ENCODE measurements at places on chromosomes 5 and 9.

- DNase-seq: no peak
Observed at GRCh38 chr5:177498013-177498787, 796 bp upstream of the PDLIM7 start.

GRCh38 chr9:76650692-76651091 lies 113.5 kb upstream of the PCA3 start:
- DNase-seq: no peak

- DNase-seq: no peak
Observed at GRCh38 chr5:10315824-10316509, 8.3 kb upstream of the CMBL start.

DNA sequence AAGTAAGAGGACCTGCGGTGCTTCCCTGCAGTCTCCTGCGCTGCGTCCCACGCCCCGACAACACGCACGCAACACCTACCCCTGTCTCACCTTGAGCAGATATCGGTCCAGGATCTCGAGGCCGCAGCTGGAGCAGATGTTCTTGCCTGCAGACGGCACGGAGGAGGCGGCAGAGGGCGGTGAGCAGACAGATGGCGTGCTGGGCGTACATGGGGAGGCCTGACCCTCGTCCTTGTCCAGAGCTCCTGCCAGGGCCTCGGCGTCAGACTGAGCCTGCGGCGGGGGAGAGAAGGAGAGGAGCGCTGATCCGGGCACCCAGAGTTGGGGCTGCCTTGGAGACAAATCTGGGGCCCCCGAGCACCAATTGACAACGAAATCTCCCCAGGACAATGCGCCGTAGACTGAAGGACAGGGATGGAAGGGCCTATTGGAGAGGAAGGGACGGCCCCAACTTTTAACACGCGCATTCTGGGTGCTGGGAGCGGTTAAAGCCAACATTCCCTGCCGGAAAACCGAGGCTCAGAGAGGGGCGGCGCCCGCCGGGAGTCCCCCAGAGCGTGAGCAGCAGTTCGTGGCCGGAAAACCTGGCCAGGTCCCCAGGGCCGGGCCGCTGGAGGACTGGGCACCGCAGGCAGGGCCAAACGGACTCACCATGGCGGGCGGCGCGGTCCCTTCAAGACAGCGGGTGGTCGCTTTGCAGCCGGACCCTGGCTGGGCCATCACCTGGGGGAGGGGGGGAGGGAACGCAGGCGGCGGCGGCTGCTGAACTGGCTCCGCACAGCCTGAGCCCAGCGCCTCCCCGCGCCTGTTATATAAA lies 1.8 kb downstream of the LHX6 start:
- DNase-seq: no peak

DNA sequence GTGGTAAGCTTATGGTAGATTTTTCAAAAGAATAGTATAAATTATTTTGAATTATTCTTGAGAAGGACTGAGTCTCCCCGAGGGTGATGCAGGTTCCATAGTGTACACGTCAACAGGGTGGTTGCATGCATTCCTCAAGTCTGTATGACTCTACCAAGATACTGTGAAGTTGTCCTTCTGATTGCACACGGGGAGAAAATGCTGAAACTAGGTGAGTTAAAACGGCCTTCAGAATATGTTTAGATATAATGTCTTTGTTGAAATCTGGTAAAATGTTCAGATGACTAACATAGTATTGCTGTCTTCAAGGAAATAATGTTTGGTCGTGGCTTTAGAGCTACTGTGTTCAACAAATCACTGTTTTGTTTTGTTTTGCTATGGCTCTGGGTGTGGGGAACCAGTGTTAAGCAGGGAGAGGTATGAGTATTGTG lies 22.4 kb upstream of the TNFAIP8 start:
- DNase-seq: no peak

GRCh38 chr9:18608371-18608770 lies 134.4 kb downstream of the ADAMTSL1 start:
- DNase-seq: no peak

DNA sequence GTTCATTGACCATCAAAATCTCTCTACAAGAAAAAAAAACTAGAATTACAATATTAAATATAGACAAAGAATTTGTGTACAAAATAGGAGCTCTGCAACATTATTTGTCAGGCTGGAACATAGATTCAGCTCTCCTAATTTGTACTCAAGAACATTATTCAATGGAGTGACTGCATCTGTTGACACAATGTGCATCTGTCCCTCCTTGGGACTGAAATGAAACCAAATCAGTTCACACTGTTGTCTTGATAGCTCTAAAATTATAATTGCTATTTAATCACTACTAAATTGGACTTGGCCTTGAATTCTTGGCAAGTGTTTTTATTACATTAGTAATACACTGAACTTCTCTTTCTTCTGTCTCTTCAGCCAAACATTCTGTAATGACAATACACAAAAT lies 47.7 kb downstream of the FTMT start:
- no peak for DNase-seq

- no peak for DNase-seq
Observed at GRCh38 chr9:107805201-107805600, 315.6 kb upstream of the KLF4 start.

DNA sequence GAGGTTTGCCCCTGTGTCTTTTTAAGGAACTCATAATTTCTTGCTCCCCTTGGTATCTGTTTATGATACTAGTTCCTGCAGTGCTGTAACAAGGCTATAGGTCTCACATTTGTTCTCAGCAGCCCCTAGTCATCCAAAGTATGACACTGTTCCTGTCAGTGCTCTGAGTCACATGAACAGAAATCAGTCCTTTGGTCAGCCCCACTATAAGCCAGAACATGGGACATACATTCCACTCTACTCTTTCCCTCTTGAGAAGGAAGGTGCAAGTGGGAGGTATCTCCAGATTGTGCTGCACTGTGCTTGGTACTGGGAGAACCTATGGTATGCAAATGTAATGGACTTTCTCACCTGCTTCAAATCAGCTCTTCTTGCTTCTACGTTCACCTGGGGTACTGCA lies 87.0 kb downstream of the IARS1 start:
- DNase-seq: no peak

DNA sequence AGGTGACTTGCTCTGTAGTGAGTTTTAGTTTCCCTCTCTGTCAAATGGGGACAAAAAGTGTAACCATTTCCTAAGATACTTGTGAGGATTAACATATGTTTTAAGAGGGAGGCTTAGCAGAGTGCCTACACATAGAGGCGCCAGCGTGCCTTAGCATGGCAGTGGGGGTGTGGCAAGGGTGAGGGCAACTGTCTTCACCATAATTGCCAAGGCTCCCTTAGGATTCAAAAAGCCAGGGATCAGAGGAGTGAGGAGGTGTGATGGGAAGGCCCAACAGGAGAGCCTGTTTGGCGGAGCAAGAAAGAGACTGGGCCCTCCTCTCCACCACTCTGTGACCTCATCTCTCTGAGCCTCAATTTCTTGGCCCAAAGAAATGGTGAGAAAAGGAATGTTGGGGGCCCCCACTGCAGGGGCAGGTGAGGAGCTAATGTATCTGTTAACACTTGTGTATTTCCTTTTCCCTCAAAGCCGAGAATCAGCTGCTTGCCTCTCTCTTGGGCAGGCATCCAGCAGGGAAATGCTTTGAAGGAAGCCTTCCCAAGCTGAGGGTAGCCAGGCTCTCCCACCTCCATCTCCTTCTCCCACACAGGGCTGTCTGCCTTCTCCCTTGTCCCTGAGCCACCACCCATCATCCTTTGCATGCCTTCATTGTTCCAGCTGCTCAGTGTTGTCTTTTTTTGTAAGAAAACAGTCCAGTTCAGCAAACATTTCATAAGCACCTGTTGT lies 76.0 kb downstream of the DAB2IP start:
- DNase-seq: no peak

- no peak for DNase-seq
Observed at GRCh38 chr5:76495870-76496269, 92.8 kb downstream of the IQGAP2 start.

- DNase-seq: no peak
Observed at GRCh38 chr9:124894741-124895170, 32.8 kb downstream of the ARPC5L start.

GRCh38 chr5:158414780-158415179 lies 555.8 kb upstream of the CLINT1 start:
- no peak for DNase-seq

GRCh38 chr9:107888773-107889227 lies 399.2 kb upstream of the KLF4 start:
- no peak for DNase-seq

DNA sequence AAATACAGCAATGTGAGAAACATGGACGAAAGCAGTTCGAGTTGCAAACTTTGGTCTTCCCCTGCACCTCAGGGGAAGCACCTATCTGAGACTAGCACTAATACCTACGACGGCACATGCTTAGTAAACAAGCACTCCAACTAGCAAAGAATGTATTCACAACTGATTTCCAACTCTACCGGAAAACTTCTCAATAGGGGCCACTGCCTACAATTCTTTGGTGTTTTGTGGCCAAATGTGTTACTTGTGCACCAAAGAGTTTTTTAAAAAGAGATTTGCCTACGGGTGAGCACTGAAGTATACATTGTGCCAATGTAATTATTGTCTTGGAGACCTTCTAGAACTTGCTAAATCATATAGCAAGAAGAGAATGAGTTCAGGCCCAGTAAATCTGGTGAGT lies 12.2 kb downstream of the ENC1 start:
- DNase-seq: no peak

GRCh38 chr5:137491121-137491520 lies 8.0 kb downstream of the SPOCK1 start:
- DNase-seq: no peak

All from head of caudate nucleus (tissue), 42 donors.